Renal cortex interstitium (tissue), 15 donors: ENCODE measurements at places on chromosomes 2 and 18.
A peak's percentile ranks its signal among the peaks of the same experiment; 100 is the strongest.

- no peak for DNase-seq
Observed at GRCh38 chr18:54558609-54559585, 32.1 kb upstream of the DYNAP start.

GRCh38 chr2:238308177-238308576, 12.1 kb upstream of the TRAF3IP1 start:
- no peak for DNase-seq

DNA sequence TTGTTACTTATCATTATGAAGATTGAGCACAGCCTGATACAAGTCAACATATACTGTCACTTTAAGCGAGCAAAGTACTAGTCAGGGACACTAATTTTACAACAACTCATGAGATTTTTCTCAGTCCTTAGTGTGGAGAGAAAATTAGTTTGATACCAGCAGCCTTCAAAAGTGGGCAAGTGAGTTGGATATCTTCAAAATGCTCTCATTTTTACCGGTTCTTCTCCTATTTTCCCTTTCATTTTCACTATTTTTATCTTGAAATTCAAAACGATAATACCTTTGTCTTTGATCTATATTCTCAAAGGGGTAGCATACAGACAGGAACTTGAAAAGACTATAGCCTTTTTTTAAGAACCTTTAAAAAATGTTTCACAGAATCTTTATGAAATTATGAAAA, 52.0 kb upstream of the UBXN4 start:
- no peak for DNase-seq

DNA sequence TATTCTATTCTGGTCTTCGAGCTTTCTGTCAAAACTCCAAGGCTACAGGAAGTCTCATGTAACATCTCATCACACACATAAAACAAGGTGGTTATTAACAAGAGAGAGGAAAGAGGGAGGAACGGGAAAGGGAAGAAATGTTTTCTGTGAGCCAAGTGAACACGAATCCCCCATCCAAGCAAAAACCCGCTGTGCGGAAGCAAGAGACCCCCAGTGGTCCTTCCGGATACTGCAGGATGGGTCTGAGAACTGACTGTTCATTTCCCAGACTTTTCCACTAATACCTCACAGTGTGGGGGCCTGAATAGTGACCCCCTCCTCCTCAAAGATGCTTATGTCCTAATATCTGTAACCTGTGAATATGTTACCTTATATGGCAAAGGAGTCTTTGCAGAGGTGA, 19.0 kb upstream of the DIPK1C start:
- no peak for DNase-seq

- no peak for DNase-seq
Observed at GRCh38 chr2:84906108-84906899, 848 bp downstream of the TMSB10 start.

GRCh38 chr2:70921839-70922234, 13.9 kb upstream of the ATP6V1B1 start:
- DNase-seq: no peak

- no peak for DNase-seq
Observed at GRCh38 chr18:79405781-79406575, 10.2 kb downstream of the NFATC1 start.

DNA sequence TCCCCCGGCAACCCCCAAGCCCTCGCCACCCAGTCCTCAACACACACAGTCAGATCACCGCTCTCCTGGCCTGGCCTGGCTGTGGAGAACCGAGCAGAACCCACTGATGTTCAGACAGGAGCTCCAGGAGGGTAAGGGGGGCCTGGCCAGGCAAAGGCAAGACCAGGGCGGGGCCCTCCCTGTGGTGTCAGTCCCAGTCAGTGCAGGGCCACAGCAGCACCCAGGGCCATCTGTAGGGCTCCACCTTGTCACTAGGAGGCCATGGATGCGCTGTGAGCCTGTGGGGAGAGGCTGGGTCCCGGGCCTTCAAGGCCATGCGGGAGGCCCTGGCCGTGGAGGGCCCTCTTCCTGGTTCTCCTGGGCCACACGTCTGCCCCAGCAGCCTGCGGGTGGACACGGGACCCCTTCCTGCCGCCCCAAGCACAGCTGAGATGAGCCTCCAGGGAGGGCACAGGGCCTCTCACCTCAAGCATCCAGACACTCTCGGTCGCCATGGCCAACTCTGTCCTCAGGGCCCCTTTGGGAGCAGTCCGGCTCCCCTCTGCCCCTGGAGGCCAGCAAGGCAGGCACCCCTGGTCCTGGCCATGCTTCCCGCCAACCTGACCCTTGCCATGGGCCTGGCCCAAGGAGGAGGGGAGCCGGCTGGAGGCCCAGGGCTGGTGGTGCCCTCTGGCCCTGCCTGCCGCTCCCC, 2.0 kb downstream of the ANO7 start:
- DNase-seq: no peak

GRCh38 chr2:127176371-127177311, 43.5 kb downstream of the CYP27C1 start:
- DNase-seq: no peak

GRCh38 chr2:241701149-241701398, 765 bp upstream of the ING5 start:
- DNase-seq: no peak

- DNase-seq: no peak
Observed at GRCh38 chr2:152565884-152566727, 151.2 kb downstream of the PRPF40A start.

DNA sequence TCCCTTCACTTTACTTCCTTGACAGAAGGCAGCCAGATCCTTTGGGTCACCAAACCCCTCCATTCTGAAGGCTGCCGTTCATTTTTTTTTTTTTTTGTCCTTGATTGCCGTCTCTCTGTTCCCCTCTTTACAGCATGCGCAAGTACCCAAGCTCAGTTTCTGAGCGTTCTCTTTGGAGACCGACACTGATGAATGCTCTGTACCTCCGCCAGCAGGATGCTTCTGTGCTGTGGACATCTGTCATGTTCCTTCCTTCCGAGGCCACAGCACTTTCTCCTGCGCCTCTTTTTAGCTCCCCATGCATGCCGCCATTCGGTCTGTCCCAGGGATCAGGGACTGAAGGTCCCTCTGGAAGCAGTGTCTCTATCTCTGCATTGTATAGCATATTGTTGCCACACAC, 278.7 kb upstream of the RAB12 start:
- no peak for DNase-seq

DNA sequence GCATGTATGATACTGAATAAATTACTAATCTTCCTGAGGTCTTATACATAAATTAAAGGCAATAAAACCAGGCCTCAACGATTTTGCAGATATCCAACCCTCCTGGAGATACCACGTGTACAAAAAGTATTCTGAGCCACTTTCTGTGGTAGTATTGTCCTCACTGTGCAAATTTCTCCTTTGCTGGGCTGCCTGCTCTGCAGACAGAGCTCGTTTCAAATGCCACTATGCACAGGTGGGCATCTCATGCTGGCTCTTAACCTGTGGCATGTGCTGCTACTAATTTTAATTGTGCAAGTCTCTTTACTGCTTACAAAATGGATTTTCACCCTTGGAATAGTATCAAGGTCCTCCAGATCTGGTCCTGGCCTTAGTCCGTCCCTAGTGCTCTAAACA, 66.4 kb upstream of the SLC16A14 start:
- DNase-seq: no peak

DNA sequence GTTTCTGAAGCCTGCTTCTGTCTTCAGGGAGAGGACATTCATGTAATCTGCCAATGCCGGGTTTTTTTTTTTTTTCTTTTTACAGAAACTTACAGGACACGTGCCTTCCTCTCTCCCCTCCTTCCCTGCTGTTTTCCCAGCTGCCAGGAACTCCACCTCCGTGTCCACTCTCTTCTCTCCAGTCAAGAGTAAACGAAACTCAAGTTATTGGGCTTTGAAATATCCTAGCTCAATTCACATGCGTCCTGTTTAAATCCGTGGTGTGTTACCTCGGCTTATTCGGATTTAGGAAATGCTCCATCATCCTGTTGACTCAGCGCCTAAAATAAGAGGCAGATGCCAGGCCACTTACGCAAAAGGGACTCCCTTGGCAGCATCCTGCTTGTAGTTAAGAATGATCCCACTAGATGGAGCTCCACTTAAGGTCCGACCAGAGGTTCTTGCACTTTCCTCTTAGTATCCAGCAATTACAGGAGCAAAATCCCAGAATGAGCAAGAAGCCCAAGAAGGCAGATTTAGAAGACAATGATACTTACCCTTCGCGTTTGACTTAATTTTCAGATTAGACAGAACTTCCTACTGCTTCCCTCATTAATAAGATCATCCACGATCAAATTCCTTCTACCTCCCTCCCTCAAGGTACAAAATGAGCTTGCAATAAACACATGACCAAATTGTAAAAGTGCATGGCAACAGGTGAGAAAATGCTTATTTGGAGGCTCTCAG, 97.2 kb upstream of the ZCCHC2 start:
- DNase-seq: peak; percentile 85

- DNase-seq: no peak
Observed at GRCh38 chr2:173117678-173118077, 42.0 kb downstream of the MAP3K20 start.

- DNase-seq: no peak
Observed at GRCh38 chr2:15968280-15969178, 28.2 kb downstream of the MYCN start.

GRCh38 chr18:75269124-75269680, 58.6 kb downstream of the TSHZ1 start:
- no peak for DNase-seq

GRCh38 chr2:169778446-169778845, 20.2 kb upstream of the SSB start:
- no peak for DNase-seq

DNA sequence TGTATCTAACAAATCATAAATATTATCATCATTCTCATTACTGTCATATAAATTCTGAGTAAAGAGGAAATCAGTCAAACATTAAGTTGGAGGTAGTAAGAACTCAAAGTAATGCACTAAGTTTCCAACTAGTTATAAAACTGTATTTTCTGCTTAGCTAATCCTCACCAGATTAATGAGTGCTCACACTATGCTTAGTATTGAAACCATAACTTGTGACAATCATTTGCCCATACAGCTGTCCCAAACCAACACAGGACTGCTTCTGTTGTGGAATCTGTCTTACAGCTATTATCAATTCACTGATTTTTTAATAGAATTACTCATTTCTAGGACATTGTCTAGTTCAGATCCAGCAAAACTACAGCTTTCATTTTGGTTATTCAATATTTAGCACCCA, 41.5 kb upstream of the TANK start:
- no peak for DNase-seq

- DNase-seq: no peak
Observed at GRCh38 chr2:65070172-65070830, 14.1 kb downstream of the CEP68 start.

DNA sequence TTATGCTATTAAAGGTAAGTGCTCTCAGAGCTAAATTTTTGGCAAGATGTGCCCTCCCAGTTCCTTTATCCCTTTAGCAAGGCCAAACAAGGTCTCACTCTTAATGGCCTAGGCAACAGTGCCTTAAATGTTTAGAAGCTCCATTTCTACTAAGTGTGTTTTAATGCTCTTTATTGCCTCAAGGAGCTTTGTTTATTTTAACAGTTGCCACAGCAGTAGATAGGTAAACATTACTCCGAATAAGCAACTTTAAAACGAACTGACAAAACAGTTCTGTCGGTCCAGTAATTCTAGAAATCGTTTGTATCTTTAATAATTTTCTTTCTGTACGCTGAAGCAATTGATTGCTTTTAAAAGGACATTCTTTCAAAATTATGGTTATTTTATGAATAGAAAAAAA, 74.5 kb downstream of the PIEZO2 start:
- no peak for DNase-seq

GRCh38 chr2:197209742-197210408, 100.7 kb downstream of the ANKRD44 start:
- no peak for DNase-seq

DNA sequence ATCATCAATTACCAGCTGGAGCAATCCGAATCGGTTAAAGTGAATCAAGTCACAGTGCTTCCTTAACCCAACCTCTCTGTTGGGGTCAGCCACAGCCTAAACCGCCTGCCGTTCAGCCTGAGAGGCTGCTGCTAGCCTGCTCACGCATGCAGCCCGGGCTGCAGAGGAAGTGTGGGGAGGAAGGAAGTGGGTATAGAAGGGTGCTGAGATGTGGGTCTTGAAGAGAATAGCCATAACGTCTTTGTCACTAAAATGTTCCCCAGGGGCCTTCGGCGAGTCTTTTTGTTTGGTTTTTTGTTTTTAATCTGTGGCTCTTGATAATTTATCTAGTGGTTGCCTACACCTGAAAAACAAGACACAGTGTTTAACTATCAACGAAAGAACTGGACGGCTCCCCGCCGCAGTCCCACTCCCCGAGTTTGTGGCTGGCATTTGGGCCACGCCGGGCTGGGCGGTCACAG, 496 bp upstream of the ITGA4 start:
- no peak for DNase-seq

GRCh38 chr2:190069936-190070696, 7.6 kb upstream of the MSTN start:
- peak; percentile 40 for DNase-seq

DNA sequence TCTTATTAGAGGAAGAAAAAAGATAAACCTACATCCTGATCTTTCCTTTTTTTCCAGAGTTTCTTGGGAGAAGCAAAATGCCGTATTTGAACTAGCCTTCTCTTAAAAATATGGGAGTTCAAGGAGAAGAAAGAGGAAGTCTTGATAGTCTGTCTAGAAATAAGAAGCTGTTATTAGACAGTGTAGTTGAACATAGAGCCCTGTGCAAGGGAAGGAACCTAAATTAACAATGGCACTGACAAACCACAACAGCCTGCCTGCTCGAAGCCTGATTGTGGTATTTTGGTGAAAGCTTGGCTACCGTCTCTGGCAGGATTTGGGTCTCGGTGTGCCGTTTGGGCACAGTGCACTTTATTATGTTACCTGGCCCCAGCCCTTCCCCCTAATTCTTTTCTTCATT, 17.1 kb downstream of the SMARCAL1 start:
- no peak for DNase-seq

DNA sequence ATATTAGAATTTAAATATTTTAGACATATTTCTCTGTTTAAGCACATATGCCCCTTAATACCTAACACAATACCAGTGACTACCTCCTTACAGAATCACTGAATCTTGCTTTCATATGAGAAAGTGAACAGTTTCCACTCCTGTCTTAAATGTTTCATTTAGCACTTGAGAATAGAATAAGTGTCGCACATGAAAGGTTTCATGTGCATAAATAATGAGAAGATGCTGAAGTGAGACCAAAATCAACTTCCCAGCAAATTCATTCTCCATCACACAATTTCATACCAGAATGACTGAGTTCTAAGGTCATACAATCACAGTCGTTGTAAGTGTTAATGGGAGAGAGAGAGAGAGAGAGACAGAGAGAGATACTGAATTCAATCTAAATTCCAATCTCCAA, 51.2 kb downstream of the ATIC start:
- no peak for DNase-seq

GRCh38 chr18:57715671-57716070, 87.4 kb downstream of the ATP8B1 start:
- no peak for DNase-seq

- DNase-seq: no peak
Observed at GRCh38 chr2:1091895-1092585, 141.4 kb downstream of the SNTG2 start.

DNA sequence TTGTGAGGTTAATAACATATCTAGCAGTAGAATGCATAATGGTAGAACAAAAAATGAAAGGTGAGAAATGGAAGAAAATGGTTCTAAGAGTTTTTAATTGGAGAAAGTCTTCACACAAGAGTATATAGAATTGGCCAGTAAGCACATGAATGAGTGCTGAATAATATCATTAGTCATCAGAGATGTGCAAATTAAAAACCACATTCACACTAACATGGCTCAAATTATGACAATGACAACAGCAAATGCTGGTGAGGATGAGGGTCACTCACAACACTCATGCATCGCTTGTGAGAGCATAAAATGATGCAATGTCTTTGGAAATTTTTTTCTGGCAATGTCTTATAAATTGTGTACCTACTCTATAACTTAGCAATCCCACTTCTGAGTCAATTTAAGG, 1355.4 kb upstream of the ACVR2A start:
- DNase-seq: no peak

- DNase-seq: no peak
Observed at GRCh38 chr2:4995466-4995865, 696.7 kb upstream of the SOX11 start.
